ENCODE measurements at places on chromosomes 11 and 22.

DNA sequence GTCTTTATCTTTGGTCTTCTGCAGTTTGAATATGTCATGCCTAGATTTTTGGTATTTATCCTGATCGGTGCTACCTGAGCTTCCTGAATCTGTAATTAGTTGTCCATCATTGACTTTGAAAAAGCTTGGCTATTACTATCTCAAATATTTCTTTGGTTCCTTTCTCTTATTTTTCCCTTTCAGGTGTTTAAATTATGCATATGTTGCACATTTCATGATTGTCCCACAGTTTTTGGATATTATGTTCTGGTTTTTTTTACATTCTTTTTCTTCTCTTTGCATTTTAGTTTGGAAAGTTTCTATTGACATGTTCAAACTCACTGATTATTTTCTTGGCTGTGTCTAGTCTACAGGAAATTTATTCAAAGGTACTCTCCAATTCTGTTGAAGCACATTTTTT lies 840.3 kb upstream of the LRRC4C start:
- DNase-seq = no peak

DNA sequence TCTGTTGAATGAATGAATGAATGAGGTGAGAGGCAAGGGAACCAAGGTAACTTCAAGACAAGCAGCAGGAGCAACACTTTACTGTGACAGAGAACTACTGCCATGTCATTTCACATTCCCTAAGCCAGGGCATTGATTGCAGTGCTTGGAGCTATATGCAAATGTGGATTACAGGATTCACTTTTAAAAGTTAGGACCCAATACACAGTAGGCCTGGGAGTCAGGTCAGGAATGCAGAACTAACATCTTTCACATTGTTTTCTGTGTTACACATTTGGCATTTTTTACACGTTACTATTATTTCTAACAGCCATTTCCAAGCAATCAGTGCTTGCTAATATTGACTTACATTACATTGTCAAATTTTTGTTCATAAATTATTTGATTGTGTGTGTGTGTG lies 26.2 kb upstream of the ME3 start:
- DNase-seq = no peak

DNA sequence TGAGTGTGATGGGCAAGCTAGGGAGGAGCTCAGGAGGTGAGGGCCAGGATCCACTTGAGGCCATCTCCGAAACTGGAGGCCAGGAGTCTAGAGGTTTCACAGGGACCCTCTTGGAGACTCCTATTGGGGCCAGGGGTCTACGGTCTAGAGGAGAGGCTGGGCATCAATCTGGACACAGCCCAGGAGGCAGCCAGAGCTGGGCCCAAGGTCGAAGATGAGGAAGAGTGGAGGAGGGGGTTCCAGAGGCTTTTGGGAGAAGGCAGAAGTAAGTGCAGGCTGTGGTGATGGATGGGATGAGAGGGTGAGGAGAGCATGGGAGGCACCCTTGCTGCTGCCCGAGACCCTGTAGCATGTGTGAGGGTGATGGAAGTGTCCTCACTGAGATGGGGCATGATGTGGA lies 56.6 kb downstream of the LRRC32 start:
- DNase-seq = no peak

- DNase-seq = peak; percentile 26
Measured at GRCh38 chr11:133134314-133135173, 397.8 kb downstream of the OPCML start.

DNA sequence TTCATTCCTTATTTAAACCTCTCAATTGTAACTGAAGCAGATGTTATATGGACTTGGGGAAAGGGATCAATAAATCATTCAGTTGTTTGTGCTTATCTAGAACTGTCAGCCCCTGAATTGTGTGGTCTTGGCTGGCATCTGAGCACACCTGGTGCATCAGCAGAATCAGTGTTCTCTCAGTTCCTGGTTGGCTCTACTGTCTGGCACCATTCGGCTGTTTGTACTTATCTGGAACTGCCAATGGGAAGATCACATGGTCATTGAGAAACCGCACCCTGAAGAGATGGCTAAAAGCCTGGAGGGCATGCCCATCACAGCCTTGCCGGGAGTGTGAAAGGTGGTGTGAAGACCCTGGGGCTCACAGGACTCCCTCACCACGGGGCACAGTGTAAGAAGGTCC lies 37.1 kb upstream of the EHF start:
- no peak for DNase-seq

DNA sequence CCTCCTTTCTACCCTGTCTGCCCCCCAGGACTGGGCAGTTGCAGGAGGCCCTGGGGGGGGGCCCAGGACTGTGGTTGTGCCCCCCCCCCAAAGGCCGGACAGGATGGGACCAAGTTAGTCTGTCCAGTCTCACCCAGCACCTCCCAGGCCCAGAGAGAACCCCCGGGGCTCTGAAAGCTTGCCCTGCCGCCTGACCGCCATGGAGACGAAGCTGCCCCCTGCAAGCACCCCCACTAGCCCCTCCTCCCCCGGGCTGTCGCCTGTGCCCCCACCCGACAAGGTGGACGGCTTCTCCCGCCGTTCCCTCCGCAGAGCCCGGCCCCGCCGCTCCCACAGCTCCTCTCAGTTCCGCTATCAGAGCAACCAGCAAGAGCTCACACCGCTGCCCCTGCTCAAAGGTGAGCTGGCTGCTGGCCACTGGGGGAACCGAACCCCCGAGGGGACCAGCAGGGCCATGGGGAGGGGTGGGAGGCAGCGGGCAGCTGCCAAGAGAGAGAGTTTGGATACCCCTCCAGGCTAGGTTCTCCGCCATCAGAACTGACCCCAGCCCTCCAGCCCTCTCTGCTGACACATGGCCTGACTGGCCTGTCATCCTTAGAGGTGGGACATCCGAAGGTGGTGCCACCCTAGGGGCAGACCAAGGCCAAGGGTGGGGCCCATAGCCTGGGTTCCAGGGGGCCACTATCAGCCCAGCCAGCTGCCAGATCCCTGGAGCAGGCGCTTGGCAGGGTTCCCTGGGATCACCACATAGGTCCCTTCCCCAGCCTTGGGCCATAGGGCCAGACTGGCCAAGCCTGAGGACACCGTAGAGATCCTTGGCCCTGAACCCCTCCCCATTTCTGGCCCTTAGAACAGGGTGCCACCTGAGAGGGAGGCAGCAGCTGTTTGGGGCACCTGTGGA lies 1.3 kb downstream of the PPP2R5B start:
- no peak for DNase-seq

- DNase-seq = no peak
Measured at GRCh38 chr11:117547195-117547850, 219.7 kb downstream of the CEP164 start.

- no peak for DNase-seq
Measured at GRCh38 chr11:69598147-69598546, 42.8 kb upstream of the CCND1 start.

- DNase-seq = no peak
Measured at GRCh38 chr11:80900265-80900664, 1459.4 kb upstream of the TENM4 start.

DNA sequence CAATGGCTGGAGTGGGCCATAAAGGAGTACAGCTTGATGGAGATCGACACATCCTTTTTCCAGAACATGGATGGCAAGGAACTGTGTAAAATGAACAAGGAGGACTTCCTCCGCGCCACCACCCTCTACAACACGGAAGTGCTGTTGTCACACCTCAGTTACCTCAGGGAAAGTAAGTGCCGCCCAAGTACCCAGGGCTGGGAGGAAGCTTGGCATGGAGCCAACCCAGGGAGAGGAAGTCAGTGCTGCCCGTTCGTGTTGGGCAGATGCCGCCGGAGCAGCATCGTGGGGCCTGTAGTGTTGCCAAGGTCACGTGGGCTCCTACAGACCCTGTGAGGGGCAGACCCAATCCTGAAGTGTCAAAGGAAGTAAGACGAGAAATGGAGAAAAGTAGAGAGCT lies 78.9 kb downstream of the FLI1 start:
- DNase-seq = no peak

- DNase-seq = no peak
Measured at GRCh38 chr11:6667733-6668374, 12.2 kb upstream of the DCHS1 start.

DNA sequence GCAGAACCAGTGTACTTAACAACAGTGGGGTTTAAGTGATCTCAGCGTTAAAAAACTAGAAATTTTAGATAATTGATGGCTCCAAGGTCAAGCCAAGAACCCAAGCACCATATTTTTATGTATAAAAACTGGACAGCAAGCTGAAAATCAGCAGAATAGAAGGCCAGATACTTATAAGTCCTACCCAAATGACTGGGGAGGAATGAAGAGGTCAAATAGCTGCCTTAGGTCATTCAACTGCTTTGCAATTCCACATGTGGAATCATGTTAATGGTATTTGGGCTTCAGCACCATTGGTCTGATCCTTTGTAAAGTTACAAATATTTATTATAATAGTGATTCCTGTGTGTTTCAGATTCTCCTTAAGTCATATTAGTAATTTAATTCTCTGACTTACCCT lies 108.4 kb downstream of the FAT3 start:
- DNase-seq = no peak
